ENCODE measurements at places on chromosomes 5 and 9. TPM values are rescaled to one million over a fixed set of nuclear protein-coding genes. Genes with fewer than 3 reads are reported as not detected.

The PHYHD1 gene
- total RNA-seq = 0.17 TPM

The PRSS3 gene
- 13.2 TPM for total RNA-seq

The FAM200C gene
- 2.7 TPM for total RNA-seq

The LCN12 gene
- 1.9 TPM for total RNA-seq

The MTX3 gene
- total RNA-seq = 6.9 TPM

The MEGF10 gene
- not detected for total RNA-seq

The PPP2R2B gene
- not detected for total RNA-seq

The SLC1A1 gene
- 1.8 TPM for total RNA-seq

The ARAP3 gene
- 6.0 TPM for total RNA-seq

The RUSC2 gene
- total RNA-seq = 23.8 TPM

The SLC36A2 gene
- not detected for total RNA-seq

The PCDHAC1 gene
- total RNA-seq = 1.4 TPM

The FRMPD1 gene
- total RNA-seq = 0.02 TPM

The SPATA31A3 gene
- not detected for total RNA-seq

The LCN1 gene
- total RNA-seq = not detected

The PTGER4 gene
- total RNA-seq = 0.89 TPM

The FYB1 gene
- 17.1 TPM for total RNA-seq

The RMRP gene
- total RNA-seq = 45.5 TPM

The POLR3G gene
- total RNA-seq = 16.0 TPM

The TRIM52 gene
- 7.6 TPM for total RNA-seq

The LHX3 gene
- 0.09 TPM for total RNA-seq

The BBLN gene
- total RNA-seq = 64.3 TPM

The SOX30 gene
- total RNA-seq = 0.05 TPM

The TRPM6 gene
- 1.4 TPM for total RNA-seq

The ANKRA2 gene
- 11.7 TPM for total RNA-seq

The PTGES gene
- 100 TPM for total RNA-seq

The FOXD4L4 gene
- not detected for total RNA-seq

The NEURL1B gene
- total RNA-seq = 2.8 TPM

The ZNF483 gene
- 0.76 TPM for total RNA-seq

The ZNF474 gene
- total RNA-seq = 0.46 TPM

The PCDHGA6 gene
- 0.39 TPM for total RNA-seq

The HMGCS1 gene
- 63.3 TPM for total RNA-seq

The OBP2B gene
- not detected for total RNA-seq

The ST8SIA4 gene
- 0.74 TPM for total RNA-seq
